ENCODE measurements at places on chromosomes 12 and 14.

DNA sequence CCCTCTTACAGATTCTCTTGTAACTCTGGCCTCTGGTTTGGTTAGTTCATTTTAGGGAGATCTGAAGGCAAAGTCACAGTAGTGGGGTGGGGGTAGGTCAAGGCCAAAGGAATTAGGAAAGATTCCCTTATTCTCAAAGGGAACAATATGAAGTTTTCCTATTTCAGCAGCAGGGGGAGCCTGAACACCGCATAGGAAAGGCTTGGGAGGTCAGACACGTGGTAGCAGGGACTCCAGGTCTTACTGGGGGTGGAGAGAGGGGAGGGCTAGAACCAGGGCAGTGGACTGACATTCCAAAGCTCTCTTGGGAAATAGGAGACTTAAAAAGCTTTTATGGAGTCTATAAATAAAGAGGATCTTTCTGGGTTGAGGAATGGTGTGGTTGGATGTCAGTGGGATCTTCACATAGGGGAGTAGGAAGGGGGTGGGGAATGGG is 1.3 kb downstream of the ZC3H10 start:
- peak; percentile 83 for DNase-seq

DNA sequence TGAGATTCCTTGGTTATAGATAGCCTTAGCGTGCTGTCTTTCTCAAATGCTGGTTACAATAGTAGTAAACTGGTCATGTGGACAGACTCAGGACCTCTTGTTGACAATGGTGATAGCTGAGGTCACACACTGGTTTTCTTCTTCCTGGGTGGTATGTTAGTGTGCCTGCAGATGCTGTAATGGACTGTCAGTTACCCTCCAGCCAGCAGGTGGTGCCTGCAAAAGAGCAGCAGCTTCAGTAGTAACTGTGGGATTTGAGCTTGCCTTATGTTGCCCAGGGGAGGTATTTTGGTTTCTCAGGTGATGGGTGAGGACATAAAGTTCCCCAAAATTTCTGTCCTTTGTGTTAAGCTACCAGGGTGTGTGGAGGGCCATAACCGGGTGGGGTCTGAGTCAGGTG is 33.7 kb upstream of the SCAF11 start:
- DNase-seq: no peak

DNA sequence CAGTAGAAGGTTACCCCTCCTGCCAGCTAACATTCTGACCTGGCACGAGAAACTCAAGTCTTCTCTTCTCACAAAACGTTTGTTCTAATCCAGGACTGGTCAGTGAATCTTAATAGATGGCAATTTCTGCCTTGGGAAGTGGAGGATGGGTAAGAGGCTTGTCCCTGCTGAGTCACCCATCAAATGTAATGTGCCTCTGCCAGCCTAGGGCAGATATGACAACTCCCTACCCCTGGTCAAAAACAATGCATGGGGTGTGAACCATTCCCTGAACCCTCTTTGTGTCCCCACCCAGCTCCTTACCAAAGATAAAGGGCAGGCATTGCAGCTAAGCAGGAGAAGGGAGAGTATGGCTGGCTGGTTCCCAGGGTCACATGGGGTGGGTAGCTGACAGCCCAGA is 1052.9 kb downstream of the GALC start:
- no peak for DNase-seq

GRCh38 chr14:64880221-64881121 is 764 bp upstream of the SPTB start:
- peak; percentile 70 for DNase-seq

DNA sequence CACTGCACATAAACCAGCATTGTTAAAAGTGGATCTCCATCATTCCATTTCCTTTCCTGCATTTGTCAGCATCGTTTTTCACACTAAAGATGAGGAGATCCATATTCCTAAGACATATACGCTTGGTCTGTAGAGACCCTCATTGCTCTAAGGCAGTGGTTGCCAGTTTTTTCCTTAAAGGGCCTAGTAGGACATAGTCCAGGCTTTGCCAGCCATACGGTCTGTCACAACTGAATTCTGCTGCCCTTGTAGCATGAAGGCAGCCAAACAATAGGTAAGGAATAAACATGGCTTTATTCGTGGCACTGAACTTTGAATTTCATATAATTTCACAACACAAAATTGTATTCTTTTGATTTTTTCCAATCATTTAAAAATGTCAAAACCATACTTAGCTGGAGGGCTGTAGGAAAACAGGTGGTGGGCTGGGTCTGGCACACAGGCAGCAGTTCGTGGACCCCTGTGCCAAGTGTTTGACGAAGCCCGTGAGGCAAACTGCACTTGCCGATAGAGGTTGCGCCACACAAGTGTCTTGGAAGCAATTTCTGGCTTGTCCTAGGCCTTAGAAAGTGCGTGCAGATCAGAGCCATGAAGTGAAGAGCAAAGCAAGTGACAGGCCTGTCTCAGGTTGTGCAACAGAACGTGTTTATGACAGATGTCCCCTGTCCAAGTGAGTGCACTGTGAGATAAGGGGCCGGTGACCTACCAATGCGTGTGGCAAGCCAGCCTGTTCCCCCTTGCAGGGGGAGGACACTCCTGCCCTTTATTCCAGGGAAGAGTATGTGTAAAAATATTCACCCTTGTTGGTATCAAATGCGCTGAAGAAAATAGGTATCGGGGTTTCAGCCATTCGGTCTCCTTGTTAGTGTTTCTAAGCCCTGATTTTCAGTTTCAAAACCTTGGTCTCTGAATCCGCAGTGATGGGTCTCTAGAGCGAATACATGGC is 916 bp upstream of the CHPT1 start:
- peak; percentile 60 for DNase-seq

GRCh38 chr12:15196678-15197505 is 24.3 kb downstream of the RERG start:
- no peak for DNase-seq

DNA sequence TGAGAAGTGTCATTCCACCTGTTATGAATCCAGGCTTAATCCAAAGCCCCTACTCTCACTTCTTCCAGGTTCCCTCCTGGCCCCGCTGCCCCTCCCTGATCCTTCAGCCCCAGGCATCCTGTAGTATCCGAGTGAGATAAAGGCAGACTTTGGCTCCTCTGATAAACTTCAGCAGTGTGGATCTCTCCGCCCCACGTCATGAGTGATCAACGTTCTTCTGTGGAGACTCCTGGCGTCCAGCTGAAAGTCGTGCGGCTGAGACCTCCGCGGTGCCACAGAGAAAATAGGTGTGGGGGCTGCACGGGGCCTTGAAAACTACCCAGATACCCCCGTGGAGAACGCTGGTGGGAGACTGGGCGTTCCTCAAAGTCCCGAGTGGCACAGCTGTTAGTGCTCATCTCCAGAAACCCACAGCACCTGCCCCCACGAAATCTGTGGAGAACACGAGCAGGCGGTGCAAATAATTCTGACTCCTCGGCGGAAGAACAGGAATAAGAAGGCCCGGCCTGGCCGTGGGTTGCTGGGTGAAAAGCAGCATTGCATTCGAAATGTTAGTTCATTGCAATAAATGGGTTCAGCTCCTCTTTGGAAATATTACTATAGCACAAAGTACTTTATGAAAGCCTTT is 180.0 kb upstream of the RGS6 start:
- DNase-seq: no peak

DNA sequence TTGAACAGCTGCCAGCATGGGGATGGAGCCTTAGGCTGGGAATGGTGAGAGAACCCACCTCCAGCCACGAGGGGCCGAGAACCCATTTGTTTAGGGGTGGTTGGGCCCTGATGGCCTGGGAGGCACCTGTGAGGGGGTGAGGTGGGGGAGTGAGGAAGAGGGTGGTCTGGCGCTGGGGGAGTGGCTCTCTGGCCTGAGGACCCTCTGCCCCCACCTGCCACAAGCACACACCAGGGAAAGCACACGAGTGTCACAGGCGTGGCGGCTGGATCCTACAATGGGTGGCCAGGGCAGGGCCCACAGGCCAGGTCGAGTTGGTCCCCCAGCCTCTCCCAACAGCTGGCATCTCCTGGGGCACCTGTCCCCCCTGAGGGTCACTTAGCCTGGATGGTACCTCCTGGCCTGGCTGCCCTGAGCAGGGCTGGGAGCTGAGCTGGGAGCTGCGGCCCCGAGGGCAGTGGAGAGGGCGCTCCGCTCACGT is 340.5 kb downstream of the TMEM121 start:
- no peak for DNase-seq

DNA sequence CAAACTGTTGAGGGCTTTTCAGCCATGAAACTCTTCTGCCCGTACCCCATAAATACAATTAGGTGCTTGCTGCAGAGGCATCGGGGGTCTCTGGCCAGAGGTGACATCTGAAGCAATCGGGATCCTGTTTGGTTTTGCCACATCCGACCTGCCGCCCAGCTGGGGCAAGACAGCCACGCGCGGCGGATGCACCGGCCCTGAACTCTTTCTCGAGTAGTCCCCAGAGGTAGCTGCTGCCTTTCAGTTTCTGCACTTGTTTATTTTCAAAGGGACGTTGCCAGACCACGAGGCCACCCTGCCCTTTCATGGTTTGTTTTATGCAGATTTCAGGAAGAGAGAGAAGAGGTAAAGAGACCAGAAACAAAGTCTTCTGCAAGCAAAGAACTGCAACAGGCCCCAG is 10.6 kb upstream of the MLXIP start:
- DNase-seq: peak; percentile 73

DNA sequence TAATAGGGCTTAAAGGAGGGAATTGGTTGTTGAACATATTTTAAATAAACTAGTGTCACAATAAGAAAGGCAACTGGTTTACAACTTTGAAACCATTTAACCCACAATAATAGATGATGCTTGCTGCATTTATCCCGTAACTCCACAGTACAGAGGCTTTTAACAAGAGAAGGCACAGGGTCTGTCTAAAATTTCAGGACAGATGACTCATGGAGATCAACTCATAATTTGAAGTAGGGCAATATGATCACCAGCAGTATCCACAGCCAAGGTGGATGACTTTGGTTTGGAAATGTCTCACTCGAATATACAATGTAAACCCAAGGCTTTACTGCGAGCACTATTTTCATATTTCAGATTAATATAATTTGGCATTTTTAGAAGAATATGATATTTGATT is 340.2 kb downstream of the LRIG3 start:
- no peak for DNase-seq

DNA sequence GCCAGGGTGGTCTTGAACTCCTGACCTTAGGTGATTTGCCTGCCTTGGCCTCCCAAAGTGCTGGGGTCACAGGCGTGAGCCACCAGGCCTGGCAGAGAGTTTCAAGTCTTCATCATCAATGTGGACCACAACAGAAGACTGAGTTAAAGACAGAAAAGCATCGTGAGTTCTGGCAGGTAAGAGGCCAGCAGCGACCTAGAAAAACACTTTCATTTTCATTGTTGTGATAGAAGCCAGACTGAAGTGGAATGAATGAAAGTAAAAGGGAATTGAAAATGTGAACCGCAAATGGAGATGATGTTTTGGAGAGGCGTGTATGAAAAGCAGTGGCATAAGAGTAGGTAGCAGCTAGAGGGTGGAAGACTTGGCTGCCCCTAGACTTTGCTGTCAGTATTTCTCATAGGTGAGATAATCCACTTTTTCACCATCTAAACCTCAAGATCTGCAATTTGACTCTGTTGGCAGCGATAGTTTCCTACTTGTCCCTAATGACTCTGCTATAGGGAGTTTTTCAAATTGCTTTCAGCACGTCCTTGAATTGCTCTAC is 47.1 kb upstream of the PLEKHA5 start:
- DNase-seq: peak; percentile 70

DNA sequence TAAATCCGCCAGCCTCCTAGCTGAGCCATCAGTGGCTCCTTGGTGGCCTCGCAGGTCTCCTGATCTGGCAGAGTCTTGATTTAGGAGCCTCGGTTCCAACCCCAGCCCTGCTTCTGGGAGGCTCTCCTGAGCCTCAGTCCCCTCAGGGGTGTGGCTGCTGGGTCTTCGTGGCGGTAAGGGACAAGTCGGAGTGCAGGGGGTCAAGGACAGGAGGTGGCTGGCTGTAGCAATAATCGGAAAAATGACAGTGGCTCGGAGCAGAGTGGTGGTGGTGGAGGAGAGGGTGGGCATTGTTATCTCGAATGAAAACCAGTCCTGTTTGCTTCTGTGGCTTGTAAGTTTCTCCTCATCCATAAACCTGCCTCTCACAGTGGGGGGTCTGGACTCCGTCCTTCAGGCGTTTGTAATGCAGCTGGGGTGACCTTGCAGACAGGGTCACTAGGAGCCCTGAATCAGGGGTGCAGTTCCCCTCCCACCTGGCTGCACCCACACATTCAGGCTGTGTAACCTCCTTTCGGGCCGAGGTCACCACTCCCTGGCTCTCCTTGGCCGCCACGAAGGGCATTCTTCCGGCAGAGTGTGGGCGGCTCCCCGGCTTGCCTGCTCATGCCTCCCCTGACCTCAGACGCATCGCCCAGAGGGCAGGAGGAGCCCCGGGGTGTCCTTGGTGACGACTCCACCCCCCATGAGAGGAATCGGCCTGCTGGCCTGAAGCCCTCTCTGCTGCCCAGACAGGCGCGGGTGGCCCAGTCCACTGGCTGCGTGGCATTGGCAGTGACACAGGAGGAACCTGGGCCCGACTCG is 8.1 kb downstream of the BCL7A start:
- no peak for DNase-seq

GRCh38 chr14:20720741-20721140 is 24.9 kb upstream of the EDDM3A start:
- DNase-seq: no peak

GRCh38 chr14:99348816-99349614 is 77.0 kb upstream of the BCL11B start:
- DNase-seq: no peak

DNA sequence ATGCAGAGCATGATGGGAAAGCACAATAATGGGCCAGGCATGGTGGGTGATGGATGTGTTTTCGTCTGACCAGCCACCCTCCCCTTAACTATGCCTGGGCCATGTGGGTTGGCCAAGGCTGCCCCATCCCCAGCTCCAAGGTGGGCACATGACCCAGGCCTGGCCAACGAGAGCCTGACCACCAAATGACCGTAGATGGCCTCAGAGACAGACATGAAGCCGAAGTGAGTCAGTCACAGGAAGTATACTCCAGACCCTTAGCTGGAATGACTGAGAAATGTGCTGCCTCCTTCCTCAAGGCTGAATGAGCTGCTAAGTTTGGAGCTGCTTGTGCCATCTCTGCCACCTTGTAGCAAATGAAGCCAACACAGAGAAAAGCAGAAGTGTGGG is 233.6 kb downstream of the BCL11B start:
- no peak for DNase-seq

DNA sequence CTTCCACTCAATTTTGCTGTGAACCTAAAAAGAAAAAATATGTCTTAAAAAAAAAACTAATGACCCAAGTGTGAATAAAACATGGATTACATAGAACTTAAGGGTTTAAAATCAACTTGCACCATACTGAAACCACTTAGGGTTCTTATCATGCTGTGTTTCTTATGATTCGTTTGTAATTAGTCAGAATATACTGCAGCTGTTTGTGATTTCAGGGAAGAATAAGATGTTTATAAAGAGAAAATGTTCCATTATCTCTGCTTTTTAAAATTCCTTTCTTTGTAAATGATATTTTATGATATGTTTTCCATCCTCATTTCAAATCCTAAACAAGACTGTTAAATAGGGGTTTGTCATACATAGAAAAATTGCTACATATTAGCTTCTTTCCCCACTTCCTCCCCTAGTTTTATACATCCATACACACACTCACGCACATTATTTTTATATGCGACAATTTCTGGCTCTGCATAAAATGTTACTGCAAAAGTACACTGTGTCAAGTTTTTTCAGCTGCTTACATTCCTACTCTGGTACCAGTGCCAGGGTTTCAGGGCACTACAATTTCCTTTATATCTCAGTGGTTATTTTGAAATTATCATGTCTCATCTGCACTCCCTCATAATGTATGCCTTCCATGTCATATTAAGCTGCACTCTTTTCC is 275.2 kb upstream of the GARIN6 start:
- DNase-seq: no peak
